Umbilical cord (tissue), 2 donors: ENCODE measurements at places on chromosomes 1 and 21. TPM values are rescaled to one million over a fixed set of nuclear protein-coding genes. Genes with fewer than 3 reads are reported as not detected.

- DNase-seq: no peak
Observed at GRCh38 chr1:155195201-155196102, 12.2 kb downstream of the THBS3 start.

OLIG2 gene
- total RNA-seq: not detected

DNA sequence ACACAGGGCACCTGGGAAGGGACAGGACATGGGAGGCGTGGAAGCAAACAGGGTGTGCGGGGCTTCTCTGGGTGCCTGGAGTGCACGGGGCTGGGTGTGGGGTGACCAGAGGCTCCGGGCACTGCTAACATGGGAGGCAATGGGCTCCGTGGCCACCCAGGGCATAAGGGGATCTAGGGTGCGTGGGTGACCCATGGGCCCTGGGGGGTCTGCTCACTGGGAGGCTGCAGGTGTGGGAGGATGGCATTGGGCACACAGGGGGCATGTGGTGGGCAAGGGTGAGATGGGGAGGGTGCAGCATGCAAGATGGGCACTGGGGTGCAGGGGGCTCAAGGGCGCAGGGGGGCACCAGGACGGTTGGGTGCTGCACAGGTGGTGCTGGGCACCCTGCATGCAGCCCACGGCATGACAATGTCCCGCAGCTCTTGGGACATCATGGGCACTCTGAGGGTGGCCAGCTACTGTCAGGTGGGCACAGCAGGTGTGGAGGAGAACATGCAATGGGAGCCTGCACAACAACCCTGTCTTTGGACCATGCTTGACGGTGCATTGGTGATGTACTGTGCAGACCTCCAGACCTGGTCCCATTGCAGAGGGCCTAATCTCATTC is 15.1 kb downstream of the TRIM11 start:
- no peak for DNase-seq

GRCh38 chr1:208536212-208536611 is 292.0 kb upstream of the PLXNA2 start:
- DNase-seq: peak; percentile 46

GRCh38 chr1:82073071-82073470 is 272.3 kb downstream of the ADGRL2 start:
- DNase-seq: no peak

GRCh38 chr1:205693421-205693991 is 13.2 kb upstream of the SLC45A3 start:
- DNase-seq: peak; percentile 57
